HEK293T (cell line): ENCODE measurements at places on chromosomes 1 and 21.

DNA sequence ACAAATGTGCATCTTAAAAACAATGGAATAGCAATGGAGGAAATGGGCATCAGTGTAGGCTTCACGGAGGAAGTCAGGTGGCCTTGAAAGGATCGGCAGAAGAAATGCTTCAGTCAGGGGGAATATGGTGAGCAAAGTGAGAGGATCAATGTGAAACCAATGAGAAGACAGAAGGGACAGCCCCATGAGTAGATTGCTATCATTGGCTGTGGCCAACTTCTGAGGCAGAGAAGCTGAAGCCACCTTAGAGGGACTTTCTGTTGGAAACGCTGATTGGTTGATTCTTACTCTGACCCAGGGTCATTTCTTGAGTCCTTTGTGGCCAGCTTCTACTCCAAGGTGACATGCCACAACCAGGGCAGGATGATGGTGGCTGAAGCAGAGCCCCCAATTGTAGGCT lies 130.7 kb upstream of the ZNF648 start:
- DNase-seq = no peak

DNA sequence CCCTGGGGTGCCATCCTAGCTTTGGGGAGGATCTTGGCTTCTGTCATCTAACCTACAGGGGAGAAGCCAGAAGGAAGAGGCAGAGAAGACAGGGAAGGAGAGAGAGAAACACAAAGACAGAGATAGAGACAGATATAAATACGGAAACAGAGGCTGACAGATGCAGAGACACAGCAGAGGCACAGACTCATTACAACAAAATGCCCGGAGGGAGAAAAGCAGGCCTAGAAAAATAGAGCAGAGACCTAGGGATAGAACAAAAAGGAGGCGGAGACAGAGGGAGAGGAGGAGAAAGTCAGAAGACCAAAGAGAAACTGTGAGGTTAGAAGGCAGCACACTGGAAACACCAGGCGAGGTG lies 1.9 kb downstream of the PEAR1 start:
- DNase-seq = no peak

GRCh38 chr1:59901770-59902388 lies 24.7 kb downstream of the CYP2J2 start:
- DNase-seq = no peak

DNA sequence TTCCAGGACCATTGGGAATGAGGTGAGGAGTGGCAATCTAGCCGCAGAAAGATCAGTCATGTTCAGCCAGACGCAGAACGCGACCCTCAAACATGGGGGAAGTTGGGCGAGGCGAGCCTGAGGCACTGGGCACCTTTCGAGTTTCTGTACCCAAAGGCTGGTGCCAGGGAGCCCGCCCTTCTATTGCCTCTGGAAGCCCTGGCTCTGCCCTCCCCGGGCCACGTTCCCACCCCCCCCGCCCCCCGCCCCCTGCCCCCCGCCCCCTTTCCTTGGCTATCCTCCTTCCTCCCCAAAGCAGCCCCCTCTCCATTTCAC lies 2.2 kb upstream of the ZBTB7B start:
- DNase-seq = no peak

- DNase-seq = no peak
Observed at GRCh38 chr1:40141878-40142535, 19.2 kb upstream of the RLF start.

DNA sequence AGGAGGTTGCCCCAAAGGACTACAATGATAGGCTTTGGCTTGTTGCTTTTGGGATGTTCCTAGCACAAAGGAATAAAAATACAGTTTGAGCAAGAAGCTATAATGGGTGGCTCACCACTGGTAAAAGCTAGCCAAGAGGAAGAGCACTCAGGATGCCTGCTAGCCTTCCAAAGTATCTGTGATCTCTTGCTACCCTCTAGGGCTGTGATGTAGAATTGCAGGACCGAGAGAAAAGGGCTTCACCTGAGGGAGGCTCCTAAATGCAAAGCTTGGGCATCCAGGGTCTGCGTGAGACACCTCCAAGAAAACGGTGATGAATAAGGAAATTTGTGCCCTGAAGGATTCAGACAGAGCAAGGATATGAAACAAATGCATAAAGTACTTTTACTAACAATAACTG lies 17.7 kb downstream of the IVL start:
- DNase-seq = no peak

GRCh38 chr1:173421789-173422188 lies 55.3 kb upstream of the PRDX6 start:
- no peak for DNase-seq

DNA sequence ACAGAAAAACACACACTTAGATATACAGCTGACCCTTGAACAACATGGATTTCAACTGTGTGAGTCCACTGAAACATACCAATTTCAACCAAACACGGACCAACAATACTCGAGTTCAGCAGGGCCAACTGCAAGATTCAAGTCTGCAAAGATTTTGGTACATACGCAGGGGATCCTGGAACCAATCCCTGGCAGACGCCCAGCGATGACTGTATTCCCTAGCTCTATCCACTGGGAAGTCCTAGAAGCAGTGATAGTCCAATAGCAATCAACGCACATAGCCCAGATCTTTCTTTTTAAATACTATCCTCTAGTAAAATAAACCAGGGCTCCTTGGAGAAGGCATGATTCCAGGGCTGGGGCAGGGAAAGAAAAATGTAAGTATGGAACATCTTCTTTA lies 9.0 kb downstream of the DDX59 start:
- no peak for DNase-seq

DNA sequence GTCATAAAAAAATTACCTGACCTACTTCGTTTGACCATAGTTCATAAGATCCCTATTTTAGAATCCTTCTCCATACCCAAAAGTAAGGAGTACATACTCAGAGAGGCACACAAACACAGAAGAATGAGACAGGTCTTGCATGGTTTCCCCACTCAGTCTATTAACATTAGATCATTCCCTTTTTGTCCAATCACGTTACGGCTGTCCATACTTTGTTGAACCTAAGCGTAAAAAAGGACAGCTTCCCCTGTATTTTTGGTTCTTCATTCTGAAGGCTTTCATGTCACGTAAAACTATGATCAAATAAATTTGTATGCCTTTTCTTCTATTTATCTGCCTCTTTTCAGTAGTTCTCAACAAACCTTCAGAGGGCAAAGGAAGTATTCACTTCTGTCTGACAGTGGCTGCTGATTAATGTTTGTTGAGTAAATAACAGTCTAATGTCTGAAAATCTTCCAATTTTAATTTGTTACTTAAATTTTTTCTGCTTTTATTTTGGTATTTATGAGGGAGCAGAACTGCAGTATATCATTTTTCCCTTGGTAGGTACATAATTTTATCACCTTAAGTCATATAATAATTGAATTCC lies 16.4 kb downstream of the PKN2 start:
- DNase-seq = no peak

- no peak for DNase-seq
Observed at GRCh38 chr1:56968878-56969495, 3.2 kb upstream of the C8B start.

GRCh38 chr1:41242342-41243078 lies 404 bp upstream of the SCMH1 start:
- peak; percentile 15 for DNase-seq

DNA sequence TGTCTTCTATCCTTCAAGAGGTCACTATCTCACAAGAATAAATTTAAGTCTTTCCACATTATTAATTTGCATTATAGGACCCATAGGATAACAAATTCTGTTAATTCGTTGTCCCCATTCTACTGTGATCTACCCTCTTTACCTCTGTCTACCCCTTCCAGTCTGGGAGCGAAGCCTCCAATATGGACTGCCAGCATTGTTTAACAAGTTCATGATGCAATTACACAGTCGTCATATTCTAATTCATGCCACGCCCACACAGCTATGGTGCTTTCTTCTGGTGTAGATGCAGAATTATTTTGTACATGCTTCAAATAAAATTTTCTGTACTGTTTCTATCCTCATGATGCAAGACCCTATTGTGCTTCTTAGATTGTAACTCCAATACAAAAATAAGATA lies 178.3 kb upstream of the PALMD start:
- no peak for DNase-seq

- peak; percentile 36 for DNase-seq
Observed at GRCh38 chr1:111516005-111516535, 12.6 kb upstream of the ADORA3 start.

DNA sequence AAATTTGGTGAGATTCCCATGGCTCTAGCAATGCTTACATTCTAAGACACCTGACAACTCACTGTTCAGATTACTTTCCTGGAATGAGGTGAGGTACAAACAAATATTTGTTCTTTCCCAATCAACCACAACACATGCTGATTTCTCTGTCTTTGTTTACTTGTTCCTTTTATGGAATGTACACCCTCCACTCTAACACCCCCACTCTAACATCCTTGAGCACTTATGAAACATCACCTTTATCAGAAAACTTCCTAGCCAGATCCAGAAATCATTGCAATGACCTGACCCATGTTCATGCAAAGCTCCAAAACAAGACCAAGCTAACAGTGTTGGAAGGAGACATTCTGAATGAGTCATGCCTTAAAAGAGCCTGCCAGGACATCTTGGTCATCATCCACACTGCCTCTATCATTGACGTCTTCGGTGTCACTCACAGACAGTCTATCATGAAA lies 35.5 kb downstream of the HSD3B1 start:
- DNase-seq = no peak

DNA sequence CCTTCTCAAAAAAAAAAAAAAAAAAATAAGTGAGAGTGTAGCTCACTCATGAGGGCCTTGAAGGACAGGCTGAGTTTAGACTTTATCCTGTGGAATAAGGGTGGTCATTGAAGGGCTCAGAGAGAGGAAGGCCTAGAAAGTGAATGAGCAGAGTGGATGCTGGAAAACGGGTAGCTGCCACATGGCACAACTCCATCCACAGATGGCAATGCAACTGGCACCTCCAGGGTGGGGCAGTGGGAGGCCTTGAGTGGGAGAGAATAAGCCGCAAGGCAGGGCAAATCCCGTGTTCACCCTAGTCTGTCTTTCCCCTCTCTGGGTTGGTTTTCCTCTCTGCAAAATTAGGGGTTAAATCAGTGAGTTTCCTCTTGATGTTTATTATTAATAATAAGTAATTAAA lies 3.1 kb downstream of the TNNI1 start:
- no peak for DNase-seq

DNA sequence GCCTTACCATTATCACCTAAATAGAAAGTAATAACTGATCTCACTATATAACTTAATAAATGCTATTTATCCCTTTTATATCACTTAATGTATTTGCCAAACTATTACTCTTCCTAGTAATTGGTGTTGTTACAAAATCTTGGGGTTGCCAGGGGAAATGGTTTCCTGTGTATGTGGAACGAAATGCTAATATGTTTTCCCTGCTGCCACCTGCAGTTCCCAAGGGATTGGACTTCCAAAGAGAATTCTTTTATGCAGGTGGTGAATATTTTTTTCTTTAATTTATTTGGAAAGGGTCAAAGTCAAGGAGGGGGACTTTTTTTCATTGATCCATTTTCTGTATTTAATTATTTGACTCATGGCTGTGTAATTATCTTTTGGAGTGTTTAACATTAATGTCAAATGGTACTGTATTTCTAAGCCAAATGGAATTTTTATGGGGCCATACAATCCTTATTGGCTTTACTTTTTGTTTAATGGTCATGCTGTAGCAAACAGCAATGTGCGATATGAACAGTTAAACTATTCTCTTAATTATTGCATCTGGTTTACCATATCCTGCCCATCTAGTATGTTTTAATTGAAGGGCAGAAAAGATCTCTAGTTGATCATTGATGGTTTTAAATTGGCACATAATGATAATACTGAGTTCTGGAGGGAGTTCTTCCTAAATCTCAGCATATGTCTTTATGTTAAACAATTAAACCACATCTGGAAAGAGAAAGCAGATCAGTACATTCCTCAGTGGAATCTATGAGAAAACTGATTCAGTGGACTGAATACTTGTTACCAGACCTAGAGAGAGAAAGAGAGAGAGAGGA lies 486.3 kb downstream of the TTLL7 start:
- DNase-seq = no peak

GRCh38 chr1:1039145-1039910 lies 19.4 kb downstream of the AGRN start:
- DNase-seq = no peak

GRCh38 chr1:6009120-6010040 lies 17.2 kb upstream of the NPHP4 start:
- no peak for DNase-seq

DNA sequence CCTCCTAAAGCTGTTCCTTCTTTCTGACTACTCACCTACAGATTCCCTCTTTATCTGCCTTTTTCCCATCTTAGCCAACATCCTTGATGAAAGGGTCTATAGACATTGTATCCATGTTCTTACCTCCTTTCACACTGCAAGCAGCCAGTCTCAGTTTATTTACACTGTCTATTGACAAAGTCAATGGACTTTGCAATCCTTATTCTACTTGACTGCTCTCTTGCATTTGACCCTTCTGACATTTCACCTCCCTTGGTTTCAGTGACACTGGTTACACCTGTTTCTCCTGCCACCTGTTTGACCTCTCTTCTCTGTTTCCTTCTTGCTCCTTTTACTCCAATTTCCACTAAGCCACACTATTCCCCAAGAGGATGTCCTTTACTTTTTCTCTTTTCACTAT lies 224.0 kb upstream of the SNX7 start:
- DNase-seq = no peak

- DNase-seq = peak; percentile 35
Observed at GRCh38 chr1:229430761-229431283, 3.1 kb downstream of the ACTA1 start.

DNA sequence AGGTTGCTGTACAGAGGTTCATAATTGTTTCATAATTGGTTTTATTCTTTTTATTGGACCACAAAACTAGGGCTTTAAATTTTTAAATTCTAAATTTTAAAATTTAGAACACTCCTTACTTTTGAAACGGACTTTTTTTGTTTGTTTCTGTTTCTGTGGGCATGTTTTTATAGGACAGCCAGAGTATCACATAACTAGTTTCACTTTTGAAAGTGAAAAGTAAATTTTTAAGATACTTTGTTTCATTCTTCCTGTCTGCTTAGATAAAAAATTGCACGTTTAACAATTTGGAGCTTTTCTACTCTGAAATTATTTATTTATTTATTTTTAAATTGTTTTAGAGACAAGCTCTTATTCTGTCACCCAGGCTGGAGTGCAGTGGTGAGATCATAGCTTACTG lies 29.7 kb downstream of the MDM4 start:
- no peak for DNase-seq

GRCh38 chr1:211828584-211829342 lies 1.8 kb downstream of the LPGAT1 start:
- DNase-seq = no peak
